ENCODE measurements at places on chromosomes 3 and 15.
A peak's percentile ranks its signal among the peaks of the same experiment; 100 is the strongest.

DNA sequence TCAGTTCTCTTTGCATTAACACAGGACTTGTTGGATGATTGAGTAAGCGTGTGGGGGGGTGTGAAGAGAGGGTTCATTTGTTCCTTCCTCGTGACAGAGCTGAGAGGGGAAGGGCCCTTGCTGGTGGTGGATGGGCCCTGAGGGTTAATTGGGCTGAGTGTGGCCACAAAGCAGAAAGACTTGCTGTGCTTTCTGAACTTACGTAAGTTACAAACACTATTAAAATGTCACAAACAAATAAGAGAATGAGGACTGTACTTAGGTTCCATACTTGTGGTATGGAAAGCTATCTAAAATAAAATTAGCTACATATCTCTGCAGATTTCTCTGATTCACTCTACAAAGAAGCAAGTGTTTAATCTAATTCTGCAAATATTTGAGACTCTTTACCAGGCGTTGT, 231.3 kb downstream of the LPP start:
- DNase-seq: no peak

DNA sequence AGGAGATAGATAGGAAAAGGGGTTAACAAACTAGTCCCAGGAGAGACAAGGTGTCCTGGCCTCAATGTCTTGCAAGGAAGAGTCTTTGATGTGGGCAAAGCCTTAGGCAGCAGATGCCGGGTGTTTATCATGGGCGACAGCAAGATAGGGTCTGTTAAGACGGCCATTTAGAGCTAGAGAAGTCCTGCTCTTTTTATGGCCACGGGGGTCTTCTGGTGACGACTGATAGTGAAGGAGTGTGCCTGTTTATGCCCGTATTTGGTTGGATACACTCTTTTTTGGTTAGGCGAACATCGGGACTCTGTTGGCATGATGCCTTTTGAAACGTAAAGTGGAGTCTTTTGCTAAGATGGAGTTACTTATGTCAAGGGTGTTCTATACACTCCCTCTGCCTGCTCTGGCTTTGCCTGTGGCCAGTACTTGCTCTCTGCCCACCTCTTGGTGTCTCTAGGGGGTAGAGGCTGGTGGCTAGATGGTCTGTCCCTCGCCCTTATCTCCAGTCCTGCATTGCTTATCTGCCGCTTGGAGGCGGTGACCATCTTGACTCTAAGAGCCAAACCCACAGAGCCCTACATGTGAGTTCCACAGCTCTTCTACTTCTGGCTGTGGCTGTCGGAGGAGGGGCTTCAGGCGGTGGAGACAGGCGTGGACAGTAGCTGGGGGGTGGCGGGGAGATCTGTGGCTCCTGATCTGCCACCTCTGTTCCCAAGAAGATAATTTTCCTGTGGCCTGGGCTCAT, 55.8 kb upstream of the ZBTB38 start:
- DNase-seq: no peak

- no peak for DNase-seq
These were observed 4.4 kb upstream of the CLEC3B start for GRCh38 chr3:45021524-45022297.

- DNase-seq: no peak
These were observed 20.4 kb downstream of the UACA start for GRCh38 chr15:70742928-70743327.

DNA sequence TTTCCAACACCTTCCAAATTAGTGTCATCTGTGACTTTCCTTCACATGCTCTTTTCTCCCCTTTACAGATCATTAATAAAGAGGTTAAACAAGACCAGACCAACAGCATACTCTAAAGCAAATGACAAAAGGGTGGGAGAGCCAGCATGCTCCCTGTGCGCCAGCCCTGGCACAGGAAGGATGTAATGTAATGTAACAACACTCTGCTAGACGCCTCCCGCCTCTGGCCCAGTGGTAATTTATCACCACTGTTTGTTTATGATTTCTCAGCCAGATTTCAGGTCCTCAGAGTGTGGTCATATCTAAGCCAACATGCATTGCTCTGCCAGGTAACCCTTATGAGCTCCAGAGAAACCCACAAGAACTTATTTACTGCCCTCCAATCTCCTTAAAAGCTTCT, 189.5 kb upstream of the WNT5A start:
- DNase-seq: no peak

GRCh38 chr3:194570898-194571297, 62.3 kb downstream of the TMEM44 start:
- DNase-seq: no peak

GRCh38 chr15:55221090-55222011, 24.6 kb upstream of the RSL24D1 start:
- no peak for DNase-seq

GRCh38 chr3:129770604-129771003, 122.9 kb downstream of the TMCC1 start:
- no peak for DNase-seq

GRCh38 chr3:123267821-123268220, 66.1 kb downstream of the SEC22A start:
- no peak for DNase-seq

GRCh38 chr3:42546691-42547213, 35.0 kb downstream of the SEC22C start:
- no peak for DNase-seq

- DNase-seq: no peak
These were observed 107.0 kb downstream of the RPLP1 start for GRCh38 chr15:69559440-69560190.

- no peak for DNase-seq
These were observed 48.2 kb downstream of the MAP3K13 start for GRCh38 chr3:185411133-185411532.

DNA sequence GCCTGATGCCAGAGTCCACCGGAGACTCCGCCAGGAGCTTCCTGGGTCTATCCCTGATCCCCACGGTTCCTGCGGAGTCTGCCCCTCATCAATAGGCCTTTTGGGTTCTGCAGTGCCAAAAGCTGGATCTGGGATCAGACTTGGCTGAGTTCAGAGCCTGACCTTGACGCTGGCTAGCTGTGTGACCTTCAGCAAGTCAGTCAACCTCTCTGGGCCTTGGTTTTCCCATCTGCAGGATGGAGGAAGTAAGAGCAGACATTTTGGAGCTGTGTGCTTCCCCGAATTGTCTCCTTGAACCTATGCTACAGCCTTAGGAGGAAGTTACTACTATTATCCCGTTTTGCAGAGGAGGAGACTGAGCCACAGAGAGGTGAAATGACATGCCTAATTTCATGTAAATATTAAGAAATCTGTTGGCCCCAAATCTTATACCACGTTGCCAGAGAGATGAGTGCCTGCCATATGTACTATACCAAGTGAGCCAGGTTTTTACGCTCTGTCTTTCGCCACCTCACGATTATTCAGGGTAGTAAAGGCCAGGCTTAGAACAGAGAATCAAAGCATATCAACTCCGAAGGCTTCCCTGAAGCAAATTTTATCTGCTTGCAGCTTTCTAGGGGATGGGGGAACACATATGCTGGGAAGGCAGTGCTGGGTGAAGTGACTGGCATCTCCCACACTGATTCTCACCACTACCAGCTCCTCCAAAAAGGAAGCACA, 112.5 kb downstream of the SRGAP3 start:
- DNase-seq: no peak

- peak; percentile 48 for DNase-seq
These were observed 394.5 kb upstream of the RARB start for GRCh38 chr3:25033407-25034029.

DNA sequence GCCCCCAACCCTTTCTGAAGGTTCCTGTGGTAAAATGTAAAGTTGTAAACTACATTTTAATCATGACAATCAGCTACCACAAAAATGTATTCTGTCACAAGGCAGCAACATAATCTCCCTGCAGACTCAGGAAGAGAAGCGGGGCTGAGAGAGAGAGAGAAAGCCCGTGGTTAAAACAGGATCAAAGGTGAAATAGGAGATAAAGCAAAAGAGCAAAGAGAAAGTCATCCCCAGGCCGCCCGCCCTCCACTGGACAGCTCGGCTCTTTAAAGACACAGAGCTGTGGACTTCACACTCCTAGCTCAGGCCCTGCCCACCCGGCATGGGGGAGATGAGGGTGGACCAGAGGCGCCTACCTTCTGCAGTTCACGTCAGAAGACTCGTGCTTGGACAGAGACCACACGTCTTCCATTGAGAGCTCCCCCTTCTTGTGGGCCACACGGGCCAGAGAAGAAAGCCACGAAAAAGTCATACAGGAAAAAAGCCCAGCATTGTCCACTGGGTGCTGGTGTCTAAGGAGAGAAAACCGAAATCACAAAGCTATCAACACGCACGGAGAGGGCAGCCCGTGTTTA, 29.4 kb downstream of the ABCC5 start:
- DNase-seq: no peak

GRCh38 chr3:49606427-49606826, 52.1 kb downstream of the BSN start:
- no peak for DNase-seq

DNA sequence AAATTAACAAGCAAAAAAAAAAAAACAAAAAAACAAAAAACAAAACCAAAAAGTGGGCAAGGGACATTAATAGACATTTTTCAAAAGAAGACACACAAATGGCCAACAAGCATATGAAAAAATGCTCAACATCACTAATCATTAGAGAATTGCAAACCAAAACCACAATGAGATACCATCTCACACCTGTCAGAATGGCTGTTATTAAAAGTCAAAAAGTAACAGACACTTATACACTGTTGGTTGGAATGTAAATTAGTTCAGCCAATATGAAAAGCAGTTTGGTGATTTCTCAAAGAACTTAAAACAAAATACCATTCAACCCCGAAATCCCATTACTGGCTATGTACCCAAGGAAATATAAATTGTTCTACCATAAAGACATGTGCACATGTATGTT, 222.4 kb upstream of the CD96 start:
- no peak for DNase-seq

DNA sequence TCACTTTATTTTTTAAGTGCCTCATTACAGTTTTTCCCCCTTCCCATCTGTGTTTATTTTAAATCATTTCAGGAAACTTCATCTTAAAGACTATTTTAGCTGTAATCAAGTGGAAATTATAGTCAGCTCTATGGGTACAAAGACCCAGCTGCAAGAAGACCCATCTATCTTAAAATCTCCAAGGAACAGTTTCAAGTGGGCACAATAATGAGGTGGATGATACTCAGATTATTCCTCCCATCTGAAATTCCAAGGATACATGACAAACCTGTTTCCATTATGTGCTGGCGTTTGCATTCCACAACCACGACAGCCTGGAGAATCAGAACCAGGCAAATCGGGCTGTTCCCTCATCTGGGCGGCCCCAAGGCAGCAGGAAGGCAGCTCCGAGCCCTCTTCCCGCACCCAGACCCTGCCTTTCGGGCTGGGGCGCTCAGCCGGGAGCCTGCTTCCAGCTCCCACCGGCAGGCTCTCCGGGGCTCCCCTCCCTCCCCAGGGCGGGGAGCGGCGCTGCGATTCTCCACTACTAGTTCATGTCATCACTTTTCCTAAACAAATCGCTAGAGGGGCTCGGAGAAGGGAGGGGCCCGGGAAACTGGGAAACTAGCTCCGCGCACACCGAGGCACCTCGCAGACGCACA, at the start of gene MGLL:
TSS of gene MGLL (minus strand) at position 475 of the 641 bp plus-strand sequence. CDS start at position 278, 197 bp downstream.
- DNase-seq: no peak

- no peak for DNase-seq
These were observed 131.9 kb downstream of the DNAJB8 start for GRCh38 chr3:128334766-128335165.

DNA sequence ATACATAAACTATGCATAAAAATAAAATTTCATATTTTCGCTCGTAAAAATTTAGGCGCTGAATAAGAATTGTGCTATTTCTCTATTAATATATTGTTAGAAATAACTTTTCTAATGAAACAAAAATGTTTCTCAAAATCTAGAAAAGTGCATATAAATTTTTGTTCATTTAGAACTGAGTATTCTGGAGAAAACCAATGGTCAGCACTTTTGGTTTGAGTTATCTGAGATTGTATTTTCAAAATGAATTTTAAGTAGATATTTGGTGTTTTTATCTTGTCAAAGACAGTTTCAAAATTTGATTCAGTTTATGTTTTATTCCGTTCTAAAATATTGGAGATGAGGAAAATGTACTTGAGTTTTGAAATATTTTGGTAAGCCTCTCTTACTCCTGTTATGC, 13.9 kb downstream of the MYNN start:
- no peak for DNase-seq

- DNase-seq: no peak
These were observed 26.7 kb downstream of the NBEAL2 start for GRCh38 chr3:47006145-47006651.

DNA sequence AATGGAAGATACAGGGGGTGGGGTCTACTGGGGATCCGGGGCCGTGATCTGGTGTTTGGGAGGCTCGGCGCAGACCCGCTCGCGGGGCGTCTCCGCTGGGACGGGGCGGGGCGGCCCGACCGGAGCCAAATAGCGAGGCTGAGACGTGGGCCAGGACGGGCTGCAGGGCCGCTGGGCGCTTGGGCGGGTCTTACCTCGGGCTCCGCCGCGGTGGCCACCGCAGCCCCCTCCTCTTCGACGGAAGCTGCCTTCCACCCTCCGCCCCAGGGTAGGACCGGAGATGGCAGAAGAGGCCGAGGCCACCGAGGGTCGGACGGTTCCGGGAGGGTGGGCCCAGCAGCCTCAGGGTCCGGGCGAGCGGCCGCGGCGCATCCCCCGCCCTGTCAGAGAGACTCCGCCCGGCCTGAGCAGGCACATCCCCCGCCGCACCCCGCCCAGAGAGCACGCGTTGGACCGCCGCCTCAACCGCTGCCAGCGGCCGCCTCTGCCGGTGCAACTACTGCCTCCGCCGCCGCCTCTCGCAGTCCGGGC, 399 bp downstream of the MYO9A start:
- DNase-seq: peak; percentile 65

GRCh38 chr3:195077611-195078540, 193.1 kb downstream of the XXYLT1 start:
- no peak for DNase-seq

GRCh38 chr15:87167055-87167454, 1087.4 kb downstream of the AGBL1 start:
- DNase-seq: no peak

DNA sequence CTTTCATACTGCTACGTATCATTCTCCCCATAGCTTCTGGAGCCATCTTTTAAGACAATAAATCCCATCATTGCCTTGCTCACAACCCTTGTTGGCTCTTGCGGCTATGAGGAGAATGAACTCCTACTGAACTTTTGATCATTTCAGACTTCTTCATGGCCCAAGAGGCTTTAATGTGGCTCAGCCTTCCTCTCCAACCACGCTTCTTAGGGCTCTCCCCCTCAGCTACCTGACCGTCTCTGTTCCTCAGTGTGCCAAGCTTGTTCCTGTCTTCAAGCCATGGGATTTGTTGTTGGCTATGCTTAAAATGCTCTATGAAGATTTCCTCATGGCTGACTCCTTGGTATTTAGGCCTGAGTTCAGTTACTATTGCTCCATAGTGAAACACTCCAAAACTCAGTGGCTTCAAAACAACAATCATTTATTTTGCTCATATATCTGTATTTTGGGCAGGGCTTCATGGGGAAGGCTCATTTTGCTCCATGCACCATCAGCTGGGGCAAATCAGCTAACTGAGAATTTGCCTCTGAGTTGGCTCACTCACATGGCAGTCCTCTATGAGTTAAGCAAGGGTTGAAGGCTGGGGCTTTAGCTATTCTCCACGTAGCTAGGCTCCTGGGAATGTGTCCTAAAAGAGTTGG, 47.5 kb downstream of the FOXL2 start:
- DNase-seq: no peak

DNA sequence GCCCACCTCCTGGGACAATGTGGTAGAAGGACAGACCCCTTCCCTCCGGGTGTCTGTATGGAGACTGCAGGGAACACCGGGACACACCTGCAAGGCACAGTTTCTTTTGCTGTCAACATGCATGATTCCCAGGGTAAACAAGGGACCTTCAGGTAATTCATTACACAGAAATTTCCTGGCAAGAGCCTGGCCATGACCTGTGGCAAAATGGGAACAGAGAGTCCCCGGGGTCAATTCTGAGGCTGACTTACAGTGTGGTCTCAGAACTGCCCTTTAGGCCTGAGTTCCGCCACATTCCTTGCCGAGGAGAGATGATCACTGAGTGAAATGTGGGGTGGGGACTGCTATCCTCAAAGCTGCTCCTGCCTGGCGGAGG, 6.3 kb downstream of the STARD5 start:
- no peak for DNase-seq
